ENCODE measurements at places on chromosomes 4 and X.

DNA sequence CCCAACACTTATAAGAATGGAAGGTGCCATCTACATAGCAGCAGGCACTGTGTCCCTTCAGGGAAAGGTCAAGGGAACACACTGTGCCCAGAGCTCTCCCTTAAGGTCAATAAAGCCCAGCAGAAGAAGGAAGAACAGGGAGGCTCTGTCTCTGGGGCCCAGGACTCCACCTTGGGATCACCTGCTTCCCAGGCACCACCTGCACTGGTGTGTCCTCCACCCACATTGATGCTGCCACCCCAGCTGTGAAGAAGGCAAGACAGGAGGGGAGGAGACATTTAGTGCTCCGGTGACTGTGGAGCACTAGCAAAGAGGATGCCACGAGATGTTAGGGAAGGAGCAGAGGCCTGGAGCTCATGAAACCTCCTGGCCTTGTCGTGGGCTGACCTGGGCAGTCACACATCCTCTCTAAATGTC lies 53.4 kb downstream of the FHDC1 start:
- DNase-seq, result no peak

DNA sequence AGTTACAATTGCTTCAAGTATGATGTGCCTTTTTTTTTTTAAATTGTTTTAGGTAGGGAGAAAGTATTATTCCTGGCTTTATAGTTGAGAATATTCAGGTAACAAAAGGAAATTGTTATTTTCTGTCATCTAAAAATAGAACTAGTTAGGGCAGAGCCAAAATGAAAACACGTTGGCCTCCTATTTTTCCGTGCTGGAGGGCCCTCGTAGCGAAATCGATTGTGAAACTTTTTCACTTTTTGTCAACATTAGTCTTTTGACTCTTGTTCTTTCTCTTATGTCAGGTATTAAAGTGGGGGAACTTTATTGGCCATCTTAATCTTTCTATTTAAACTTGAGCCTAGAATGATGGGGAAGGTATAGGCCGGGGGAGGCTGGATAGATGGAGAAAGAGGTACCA lies 104.9 kb downstream of the ARHGAP10 start:
- DNase-seq, result no peak

GRCh38 chr4:6469144-6469543 lies 3.3 kb downstream of the PPP2R2C start:
- no peak for DNase-seq

DNA sequence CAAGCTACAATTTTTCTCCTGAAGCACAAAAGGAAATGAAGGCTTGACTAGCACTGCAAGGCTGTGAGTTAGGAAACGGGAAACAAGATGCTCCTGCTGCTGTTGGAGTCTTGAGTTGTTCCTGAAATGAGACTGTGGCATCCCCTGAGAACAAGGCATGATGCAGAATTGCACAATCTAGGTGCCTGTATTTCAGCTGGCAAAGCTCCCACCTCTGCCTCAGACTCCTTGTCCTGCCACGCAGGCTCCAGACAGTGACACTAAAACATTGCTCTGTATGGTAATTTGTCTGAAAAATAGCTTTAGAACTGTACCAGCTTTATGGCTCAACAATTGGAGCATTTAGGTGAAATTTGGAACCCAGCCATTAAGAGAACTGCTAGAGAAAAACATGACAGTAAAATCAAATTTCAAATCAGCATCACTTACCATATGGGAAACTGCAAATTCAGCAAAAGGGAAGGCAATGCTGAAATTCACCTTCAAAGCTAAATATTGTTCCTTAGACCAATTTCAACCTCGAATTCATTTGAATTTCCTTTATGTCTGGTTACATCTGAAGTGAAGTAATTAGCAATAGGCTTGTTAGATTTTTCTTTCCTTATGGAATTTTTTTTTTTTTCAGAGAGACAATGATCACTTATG lies 103.4 kb downstream of the MFAP3L start:
- DNase-seq, result no peak

- no peak for DNase-seq
Observed at GRCh38 chrX:138157850-138158249, 553.7 kb downstream of the FGF13 start.

DNA sequence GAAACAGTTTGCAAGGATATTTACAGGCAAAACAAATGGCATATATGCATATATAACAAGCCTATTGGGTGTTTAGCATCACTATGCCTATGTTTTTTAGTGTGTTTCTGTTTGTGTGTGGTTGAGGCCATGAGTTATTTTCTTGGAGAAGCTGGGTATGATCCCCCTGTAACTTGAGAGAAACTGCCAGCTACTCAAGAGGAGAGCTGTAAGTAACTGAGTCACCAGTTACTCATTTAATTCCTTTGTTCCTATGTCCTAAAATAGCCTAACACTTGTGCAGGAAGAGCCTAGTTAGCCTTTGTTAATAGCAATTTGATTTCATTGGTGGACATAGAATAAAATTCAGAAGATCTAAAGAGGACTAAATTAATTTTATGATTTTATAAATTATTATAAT lies 79.1 kb downstream of the PWWP3B start:
- no peak for DNase-seq

- DNase-seq, result no peak
Observed at GRCh38 chr4:56860781-56861180, 39.3 kb upstream of the SPINK2 start.

DNA sequence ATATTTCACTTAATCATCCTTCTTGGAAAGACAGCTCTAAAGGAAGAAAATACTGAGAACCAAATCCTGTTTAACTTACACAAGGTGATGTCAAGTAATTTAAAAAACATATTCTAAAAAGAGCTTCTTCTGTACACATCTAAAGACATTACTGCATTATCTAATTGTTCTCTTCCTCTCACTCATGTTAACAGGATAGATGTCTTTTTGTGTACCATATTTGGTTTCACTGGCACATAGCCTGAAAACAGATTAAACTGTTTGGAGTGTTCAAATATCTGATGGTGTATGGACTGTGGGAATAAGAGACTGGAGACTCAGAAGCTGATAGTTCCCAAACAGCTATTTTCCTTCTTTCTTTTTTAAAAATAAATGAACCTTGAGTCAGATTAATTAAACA lies 213.3 kb upstream of the MAB21L2 start:
- no peak for DNase-seq

- no peak for DNase-seq
Observed at GRCh38 chrX:48966796-48967579, 4.7 kb downstream of the KCND1 start.

- no peak for DNase-seq
Observed at GRCh38 chr4:95363559-95363925, 185.2 kb downstream of the UNC5C start.

DNA sequence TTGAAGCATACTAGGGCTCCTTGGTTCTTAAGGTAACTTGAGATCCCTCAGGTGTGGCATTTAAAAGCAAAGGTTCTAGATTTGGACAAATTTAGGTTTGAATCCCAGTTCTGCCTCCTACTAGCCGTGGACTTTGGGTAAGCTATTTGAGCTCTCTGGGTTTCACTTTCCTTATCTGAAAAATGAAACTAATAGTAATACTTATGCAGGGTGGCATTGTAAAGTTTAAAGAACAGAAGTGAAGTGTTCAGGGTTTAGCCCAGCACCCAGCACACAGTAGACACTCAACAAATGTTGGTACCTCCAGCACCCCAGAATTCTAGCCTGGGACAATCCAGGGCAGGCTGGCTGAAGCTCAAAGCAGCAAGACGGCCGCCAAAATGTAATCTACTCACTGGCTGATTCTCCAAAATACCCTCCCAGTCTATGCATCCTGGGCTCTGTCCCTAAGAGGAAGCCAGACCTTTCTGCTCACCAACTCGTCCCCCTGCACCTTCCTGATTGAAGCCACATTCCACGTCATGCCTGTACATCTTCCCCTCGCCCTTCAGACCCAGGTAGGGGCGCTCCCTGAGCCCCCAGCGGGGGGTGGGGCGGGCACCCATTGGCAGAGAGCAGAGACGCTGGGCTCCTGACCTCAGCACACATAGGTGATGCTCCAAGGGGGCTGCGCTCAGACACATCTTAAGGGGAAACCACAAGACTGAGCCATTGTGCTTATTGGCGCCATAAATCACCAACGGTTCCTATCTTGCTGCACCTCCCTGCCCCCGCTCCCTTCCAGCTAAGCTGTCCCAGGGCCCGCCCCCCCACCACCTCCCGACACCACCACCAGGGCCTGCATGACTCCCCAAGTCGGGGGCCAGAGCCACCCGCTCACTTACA lies 160.6 kb downstream of the BCOR start:
- DNase-seq, result peak; percentile 19

GRCh38 chr4:153131596-153131995 lies 72.6 kb upstream of the TRIM2 start:
- no peak for DNase-seq

GRCh38 chr4:112859456-112860184 lies 189.8 kb upstream of the ANK2 start:
- DNase-seq, result no peak

DNA sequence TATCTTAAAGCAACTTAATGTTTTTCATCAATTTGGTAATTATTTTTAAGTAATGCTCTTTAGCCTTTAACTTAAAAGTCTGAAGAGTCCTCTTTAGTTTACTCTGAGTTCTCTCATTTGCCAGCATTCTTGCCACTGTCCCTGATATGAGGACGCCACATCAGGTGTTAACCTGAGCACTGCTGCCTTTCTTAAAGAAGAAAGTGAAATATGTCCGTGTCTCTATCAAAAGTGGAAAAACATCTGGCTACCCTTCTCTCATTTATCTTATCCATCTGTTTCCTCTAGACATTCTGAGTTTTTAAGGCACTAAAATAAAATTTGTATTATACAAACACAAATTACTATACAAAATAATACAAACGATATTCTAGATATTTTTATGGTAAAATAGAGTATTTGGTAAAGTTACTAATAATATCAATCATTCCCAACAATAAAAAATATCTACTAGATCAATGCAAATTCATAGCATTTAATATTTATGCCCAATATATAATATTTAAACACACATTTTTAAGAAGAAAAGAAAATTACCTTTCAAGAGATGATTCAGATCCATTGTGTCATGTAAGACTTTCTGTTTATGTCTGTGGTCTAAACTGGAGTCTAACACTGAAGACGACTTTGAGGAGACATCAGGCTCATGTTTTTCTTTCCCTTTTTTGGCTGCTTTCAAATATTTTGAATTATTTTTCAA lies 14.0 kb downstream of the CFAP97 start:
- DNase-seq, result no peak

DNA sequence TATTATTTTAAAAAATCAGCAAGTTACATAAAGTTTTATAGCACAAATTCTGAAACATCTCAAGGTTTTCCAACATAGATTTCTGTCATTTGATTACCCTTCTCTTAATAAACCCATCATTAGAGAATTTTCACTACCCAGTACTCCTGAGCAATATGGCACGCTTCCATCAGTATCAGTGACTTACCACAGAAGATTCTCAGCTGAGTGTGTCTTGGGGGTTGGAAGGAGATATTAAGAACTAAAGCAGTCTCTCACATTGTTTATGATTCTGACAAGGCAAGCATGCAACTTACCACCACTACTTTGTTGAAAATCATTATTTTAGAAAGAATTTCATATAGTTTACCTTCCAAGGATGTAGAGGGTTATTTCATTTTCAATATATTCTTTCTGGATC lies 67.7 kb downstream of the INPP4B start:
- no peak for DNase-seq

DNA sequence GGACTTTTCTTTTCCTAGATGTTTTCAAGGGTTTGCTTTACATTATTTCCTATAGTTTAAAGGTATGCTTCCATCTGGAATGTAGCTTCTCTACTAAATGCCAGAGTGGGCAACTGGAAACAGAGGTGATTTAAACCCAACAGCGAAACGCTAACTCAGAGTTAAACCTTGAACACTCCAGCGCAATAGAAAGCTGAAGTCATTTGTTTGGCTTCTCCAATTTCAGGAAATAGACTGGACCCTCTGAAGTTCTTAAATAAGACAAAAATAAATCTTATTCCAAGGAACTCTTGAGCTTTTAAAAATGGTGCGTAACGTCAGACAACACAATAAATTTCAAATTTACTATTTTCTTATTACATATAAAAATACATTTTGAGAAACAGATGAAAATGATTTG lies 1560.0 kb upstream of the TENM3 start:
- no peak for DNase-seq

- DNase-seq, result no peak
Observed at GRCh38 chr4:81912376-81913030, 440.8 kb upstream of the RASGEF1B start.

GRCh38 chr4:39729557-39729956 lies 31.6 kb downstream of the UBE2K start:
- no peak for DNase-seq

DNA sequence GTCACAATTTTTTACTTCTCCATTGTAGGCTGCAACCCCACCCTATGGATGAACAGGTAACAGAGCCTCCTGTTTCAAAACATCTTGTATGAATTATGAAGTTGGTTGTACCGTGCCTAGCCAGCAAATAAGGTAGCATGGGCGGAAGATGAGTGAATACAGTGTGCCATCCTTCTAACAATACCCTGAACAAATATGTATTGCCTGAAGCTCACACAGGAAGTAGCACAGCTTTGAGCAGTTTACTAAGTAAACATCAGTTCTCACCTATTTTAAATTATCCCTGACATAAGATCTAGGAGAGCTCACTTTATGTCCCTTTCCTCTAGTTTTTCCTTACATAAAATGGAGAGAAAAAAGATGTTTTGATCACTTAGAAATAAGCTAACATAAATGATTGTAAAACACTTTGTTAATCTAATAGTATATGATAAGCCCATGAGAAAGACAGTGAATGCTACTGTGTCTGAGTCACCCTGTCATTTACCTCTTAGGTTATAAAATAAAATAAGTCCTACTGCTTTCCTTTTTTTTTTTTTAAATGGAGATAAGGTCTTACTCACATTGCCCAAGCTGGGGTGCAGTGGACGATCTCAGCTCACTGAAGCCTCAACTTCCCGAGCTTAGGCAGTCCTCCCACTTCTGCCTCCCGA lies 36.6 kb downstream of the GRSF1 start:
- DNase-seq, result no peak

- DNase-seq, result no peak
Observed at GRCh38 chr4:25624616-25625015, 31.0 kb upstream of the SLC34A2 start.

DNA sequence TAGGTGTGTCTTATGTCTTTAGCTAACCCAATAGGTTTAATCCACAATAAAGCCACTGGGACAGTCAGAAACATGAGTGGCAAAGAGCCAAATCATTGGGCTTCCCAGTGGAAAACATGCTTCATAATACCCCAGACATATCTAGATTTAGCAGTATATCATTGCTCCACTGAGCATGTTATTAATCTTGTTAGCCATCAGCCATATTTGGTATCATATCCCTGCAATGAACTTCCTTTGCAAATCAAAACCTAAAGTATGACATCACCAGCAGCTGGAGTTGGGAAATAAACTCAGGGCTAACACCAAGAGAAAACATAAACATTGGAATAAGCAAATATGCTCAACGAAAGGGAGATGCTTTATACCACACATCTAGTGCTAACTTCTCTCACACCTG lies 280.8 kb upstream of the NOCT start:
- DNase-seq, result no peak

DNA sequence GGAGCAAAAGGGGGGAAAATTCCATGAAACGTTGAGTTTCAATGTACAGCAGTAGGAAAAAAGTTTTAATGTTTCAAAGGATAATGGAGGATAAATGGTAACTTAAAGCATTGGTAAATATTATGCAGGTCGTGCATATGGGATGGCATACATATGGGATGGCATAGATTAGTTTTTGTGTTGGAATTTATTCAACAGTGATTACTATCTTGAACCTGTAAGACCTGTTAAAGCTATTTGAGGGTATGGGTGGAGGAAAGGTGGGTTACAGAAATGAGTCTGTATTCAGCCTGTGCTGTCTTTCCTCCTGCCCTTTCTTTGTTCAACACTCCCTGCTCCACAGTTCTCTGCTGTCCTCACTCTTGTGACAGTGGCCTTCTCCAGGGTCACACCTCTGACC lies 54.6 kb downstream of the ARHGAP10 start:
- no peak for DNase-seq

- DNase-seq, result peak; percentile 61
Observed at GRCh38 chrX:41275661-41276609, 58.0 kb upstream of the DDX3X start.
